ENCODE measurements at places on chromosomes 11 and 22.

DNA sequence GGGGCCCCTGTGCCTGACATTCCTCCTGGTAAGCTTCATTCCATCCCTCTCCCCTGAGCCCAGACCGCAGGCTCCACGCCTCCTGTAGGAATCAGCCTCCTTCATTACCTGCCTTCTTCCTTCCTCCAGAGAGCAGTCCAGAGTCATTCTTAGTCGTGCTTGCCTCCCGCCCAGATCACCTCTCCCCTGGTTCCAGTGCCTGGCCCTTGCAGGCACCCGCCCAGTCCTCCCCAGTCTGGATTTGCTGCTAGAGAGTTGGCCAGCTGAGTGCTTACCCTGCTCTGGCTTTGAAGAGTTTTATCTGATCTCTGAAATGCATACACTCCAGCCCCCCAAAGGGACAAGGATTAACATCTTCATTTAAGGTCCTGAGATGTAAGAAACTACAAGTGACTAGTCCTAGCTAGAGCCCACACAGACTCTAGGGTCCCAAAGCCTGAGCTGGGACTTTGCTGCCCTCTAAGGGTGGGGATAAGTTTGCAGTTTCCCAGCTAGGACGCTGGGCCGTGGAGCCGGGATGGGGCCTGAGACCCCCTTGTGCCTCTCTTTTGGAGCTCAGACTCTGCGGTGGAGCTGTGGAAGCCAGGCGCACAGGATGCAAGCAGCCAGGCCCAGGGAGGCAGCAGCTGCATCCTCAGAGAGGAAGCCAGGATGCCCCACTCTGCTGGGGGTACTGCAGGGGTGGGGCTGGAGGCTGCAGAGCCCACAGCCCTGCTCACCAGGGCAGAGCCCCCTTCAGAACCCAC is 1.6 kb downstream of the NR1H3 start:
- DNase-seq: peak; percentile 40

DNA sequence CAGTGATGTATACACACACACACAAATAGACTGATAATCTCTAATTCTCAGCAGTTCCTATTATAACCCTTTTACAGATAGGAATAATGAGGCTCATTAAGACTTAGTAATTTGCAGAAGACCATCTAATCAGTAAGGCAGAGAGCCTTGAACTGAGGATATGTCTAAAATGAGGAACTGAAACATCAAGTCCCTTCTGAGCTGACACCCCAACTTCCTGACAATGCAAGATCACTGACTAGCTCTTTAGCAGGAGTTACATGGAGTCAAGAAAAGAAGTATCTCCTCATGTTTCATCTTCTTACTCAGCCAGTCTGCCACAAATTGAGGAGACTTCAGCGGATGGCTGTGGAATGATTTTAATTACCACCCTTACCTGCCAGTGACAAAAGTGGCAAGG is 193.0 kb downstream of the MSANTD4 start:
- no peak for DNase-seq

- DNase-seq: no peak
Measured at GRCh38 chr11:99268886-99269285, 248.1 kb downstream of the CNTN5 start.

GRCh38 chr11:21582791-21583190 is 610.1 kb upstream of the ANO5 start:
- no peak for DNase-seq

DNA sequence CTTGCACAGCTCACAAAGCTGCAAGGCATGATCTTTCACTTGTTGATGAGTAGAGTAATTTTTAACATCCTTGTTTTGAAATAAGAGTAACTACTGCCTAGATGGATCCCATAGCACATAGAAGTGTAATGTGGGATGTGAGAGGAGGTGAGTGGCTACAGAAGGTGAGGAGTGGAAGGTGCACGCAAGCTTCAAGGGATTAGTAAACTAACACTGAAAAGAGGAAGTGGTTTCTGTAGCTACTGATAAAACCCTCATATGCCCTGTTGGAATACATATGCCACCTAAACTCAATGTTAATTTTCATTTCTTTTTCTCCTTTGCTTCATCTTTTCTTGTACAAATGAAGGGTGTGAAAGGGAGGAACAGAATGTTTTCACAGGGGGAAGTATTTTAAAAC is 22.0 kb upstream of the CTSC start:
- no peak for DNase-seq

DNA sequence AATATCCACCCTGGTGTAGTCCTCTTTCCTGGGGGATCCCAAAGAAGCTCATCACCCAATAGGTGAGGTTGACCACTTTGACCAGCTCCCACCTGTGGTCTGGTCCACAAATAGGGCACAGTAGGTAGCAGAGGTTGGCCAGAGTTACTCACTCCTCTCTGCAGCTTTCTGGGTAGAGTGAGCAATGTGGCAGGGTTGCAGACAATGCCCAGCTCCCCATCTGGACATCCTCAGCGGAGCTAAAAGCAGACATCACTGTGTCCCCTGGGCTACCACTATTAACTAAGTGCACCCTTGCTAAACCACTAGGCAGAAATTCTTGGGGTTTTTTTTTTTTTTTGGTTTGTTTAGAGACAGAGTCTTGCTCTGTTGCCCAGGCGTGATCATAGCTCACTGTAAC is 48.4 kb upstream of the TP53I11 start:
- no peak for DNase-seq

GRCh38 chr22:40218152-40218551 is 40.4 kb downstream of the TNRC6B start:
- DNase-seq: no peak

GRCh38 chr22:44838316-44839016 is 86.1 kb downstream of the ARHGAP8 start:
- no peak for DNase-seq

- DNase-seq: no peak
Measured at GRCh38 chr11:106092446-106092845, 15.0 kb downstream of the AASDHPPT start.

DNA sequence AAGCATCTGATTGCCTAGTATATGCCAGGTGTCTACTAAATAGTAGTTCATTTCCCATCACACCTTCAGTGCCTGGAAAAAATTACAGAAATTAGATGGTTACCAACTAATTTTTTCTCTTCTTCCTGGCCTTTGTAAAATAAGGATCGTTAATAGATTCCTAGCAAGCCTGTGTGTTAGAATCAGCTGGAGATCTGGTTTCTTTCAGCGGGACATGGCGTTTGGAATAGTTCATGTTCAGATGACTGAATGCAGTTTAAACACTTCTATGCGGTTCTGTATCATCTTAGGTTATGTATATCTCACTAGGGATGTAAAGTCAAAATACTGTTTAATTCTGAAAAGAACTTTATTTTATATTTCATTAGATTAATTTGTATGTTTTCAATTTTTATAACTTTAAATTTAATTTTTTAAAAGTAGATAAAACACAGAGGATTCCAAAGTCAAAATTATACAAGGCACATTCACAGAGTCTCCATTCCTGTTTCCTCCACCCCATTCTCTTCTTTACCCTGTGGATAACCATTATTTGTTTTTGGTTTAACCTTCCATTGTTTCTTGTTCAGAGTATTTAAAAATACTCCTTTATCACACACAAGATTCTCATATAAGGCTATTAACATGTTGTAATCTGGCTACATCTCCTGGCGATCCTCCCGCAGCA is 132.8 kb downstream of the ATXN10 start:
- DNase-seq: no peak

GRCh38 chr22:49594078-49594477 is 233.6 kb downstream of the BRD1 start:
- DNase-seq: no peak

- DNase-seq: no peak
Measured at GRCh38 chr11:100684101-100685065, 2.7 kb upstream of the ARHGAP42 start.

- DNase-seq: no peak
Measured at GRCh38 chr11:118996926-118997626, 862 bp upstream of the CENATAC start.

- DNase-seq: peak; percentile 75
Measured at GRCh38 chr11:17352950-17353820, 1.6 kb downstream of the NCR3LG1 start.

DNA sequence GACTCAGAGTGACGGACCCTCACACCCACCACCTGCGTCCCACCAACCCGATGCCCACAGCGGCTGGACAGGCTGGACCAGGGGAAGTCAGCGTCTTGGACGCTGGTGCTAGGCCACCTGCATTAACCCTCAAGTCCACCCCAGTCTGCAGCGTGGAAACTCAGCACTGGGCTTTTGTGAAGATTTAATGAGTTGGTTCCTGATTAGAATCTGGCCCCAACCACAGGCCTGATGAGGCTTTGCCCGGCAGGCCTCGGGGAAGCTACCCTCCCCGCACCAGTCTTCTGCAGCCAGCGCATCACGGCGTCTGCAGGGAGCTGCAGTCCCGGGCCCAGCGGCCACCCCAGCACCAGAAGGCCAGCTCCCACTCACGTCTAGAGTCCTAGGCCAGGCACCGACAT is 101.0 kb downstream of the BRD1 start:
- no peak for DNase-seq

DNA sequence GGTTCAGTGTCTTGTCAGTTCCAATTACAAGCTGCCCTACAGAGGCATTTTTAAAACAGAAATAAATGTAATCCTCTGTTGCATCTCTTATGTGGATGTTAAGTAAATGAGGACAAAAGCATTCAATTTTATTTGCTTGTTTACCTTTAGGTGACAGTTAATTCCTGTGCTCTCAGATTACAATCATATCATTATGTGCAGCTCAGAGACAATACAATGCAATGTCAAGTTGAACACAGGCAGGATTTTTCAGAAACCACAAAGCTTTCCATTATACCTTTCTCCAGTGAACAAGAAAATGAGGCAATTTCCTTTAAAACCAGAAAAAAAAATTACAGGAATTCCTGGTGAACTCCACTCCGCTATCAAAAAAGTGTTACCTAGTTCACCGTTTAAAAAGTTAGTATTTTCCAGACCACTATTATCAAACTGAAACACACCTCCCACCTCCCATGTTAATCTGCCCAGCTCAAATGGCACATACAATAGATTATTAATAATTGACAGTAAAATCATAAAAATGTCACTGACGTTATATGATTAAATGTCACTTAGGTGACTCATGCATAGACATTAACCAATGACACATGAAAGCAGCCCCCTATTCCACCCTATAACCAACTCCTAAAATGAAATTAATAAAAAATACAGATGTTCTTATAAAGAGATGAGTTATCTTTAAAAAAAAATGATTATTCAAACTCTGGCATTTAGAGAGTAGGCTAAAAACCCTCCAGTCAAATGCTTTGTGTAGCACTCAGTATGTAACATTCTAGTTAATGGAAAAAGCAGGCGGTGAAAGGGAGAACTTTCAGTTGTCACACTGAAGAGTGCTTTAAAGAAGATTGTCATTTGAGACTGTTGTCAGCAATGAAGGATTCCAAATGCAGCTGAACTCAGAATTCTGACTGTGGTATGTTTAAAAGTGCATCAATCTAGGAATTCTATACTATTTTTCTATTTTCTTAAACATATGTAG is 98.6 kb downstream of the MUC15 start:
- DNase-seq: no peak

DNA sequence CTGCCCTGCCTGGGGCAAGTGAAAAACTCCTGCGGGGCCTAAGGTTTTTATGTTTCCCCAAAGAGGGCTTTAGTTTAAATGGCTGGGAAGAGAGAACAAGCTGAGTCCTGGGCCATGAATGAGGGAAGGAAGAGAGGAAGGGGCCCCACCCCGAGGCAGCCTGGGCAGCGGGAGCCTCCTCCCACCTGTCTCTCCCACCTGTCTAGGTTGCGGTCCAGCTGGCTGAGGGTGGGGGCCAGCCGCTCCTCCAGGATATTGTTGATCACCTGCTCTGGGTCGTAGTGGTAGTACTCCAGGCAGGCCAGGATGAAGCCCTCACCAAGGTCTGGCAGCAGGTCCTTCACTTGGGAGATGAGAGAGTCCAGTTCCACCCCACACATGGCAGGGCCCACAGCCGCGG is 34.6 kb downstream of the UQCR10 start:
- DNase-seq: no peak

- no peak for DNase-seq
Measured at GRCh38 chr11:83601914-83602527, 315.9 kb upstream of the CCDC90B start.

DNA sequence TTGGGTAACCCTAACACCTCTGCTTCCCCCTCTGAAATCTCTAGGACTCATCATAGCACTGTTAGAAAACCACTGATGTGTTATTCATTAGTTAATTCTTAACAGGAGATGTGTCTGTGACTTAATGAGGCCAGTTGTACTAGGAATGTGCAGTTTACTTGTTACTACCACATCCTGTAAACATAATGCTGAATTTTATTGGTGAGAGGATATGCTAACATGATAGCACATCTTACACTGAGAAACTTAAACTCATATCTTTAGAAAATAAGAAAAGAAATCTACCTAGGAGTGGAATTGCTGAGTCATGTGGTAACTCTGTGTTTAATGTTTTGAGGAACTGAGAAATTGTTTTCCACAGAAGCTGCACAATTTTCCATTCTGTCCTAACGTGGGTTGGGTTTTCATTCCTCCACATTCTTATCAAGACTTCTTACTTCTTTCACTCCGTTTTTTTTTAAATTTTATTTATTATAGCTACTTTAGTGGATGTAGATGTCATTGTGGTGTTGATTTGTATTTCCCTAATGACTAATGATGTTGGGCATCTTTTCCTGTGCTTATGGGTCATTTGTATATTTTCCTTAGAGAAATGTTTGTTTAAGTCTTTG is 33.7 kb downstream of the RNF121 start:
- DNase-seq: no peak

GRCh38 chr11:77287615-77288273 is 13.7 kb downstream of the GDPD4 start:
- no peak for DNase-seq

DNA sequence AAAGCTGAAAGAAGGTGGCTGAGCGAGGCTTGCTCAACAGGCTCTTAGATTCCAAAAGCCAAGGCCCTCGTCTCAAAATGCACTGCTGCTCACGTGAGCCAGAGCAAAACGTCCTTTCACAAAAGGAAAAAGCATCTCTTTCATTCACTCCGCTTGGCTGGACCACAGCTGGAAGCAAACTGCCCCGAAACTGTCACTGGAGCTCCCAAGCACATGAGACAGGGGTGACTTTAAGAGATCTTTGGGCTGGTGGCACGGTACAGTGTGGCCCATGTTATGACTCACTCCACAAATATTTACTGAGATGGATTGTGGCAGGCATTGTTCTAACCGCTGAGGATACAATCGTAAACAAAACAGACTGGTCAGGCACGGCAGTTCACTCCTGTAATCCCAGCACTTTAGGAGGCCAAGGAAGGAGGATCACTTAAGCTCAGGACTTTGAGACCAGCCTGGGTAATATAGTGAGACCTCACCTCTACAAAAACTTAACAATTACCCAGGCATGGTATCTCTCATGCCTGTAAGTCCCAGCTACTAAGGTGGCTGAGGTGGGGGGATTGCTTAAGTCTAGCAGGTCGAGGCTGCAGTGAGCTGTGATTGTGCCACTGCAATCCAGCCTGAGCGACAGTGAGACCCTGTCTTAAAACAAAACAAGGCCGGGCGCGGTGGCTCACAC is 3.6 kb downstream of the PLA2G6 start:
- DNase-seq: no peak
